ENCODE measurements at places on chromosomes 16 and 17. TPM values are rescaled to one million over a fixed set of nuclear protein-coding genes. Genes with fewer than 3 reads are reported as not detected.

CDRT15L2 gene
- total RNA-seq, result not detected

CACNG3 gene
- not detected for total RNA-seq

CETP gene
- total RNA-seq, result not detected

PCGF2 gene
- 95.1 TPM for total RNA-seq

GFOD2 gene
- 12.7 TPM for total RNA-seq

KCNJ18 gene
- total RNA-seq, result not detected

STX4 gene
- 27.9 TPM for total RNA-seq

ANTKMT gene
- 39.7 TPM for total RNA-seq

CSH1 gene
- not detected for total RNA-seq

NR1D1 gene
- total RNA-seq, result 11.3 TPM

HCRT gene
- total RNA-seq, result not detected

CWC25 gene
- total RNA-seq, result 19.1 TPM

FBXL16 gene
- 5.9 TPM for total RNA-seq

OR1A1 gene
- not detected for total RNA-seq

CRYBA1 gene
- total RNA-seq, result not detected

BCL7C gene
- total RNA-seq, result 15.1 TPM

KRT25 gene
- total RNA-seq, result not detected

KRTAP4-1 gene
- total RNA-seq, result 0.49 TPM

SLC5A11 gene
- 0.95 TPM for total RNA-seq

CCDC200 gene
- not detected for total RNA-seq

SYNGR3 gene
- 3.3 TPM for total RNA-seq

KRT13 gene
- not detected for total RNA-seq

ODF4 gene
- not detected for total RNA-seq

CCDC92B gene
- total RNA-seq, result 1.1 TPM

ATP6V0C gene
- 204 TPM for total RNA-seq

CSH2 gene
- total RNA-seq, result not detected

MSLN gene
- total RNA-seq, result 0.36 TPM

CNTD1 gene
- 2.2 TPM for total RNA-seq

UNC13D gene
- total RNA-seq, result 5.5 TPM

HSD17B2 gene
- total RNA-seq, result 5.1 TPM

ARMC5 gene
- 10.2 TPM for total RNA-seq

OTOP2 gene
- not detected for total RNA-seq

CCL17 gene
- total RNA-seq, result not detected

NGFR gene
- total RNA-seq, result 1.6 TPM

Measured in Caco-2 (cell line).